ENCODE measurements at places on chromosomes 2 and 18. TPM values are rescaled to one million over a fixed set of nuclear protein-coding genes. Genes with fewer than 3 reads are reported as not detected.

- DNase-seq = no peak
Observed at GRCh38 chr18:22848615-22849014, 84.5 kb upstream of the RBBP8 start.

DNA sequence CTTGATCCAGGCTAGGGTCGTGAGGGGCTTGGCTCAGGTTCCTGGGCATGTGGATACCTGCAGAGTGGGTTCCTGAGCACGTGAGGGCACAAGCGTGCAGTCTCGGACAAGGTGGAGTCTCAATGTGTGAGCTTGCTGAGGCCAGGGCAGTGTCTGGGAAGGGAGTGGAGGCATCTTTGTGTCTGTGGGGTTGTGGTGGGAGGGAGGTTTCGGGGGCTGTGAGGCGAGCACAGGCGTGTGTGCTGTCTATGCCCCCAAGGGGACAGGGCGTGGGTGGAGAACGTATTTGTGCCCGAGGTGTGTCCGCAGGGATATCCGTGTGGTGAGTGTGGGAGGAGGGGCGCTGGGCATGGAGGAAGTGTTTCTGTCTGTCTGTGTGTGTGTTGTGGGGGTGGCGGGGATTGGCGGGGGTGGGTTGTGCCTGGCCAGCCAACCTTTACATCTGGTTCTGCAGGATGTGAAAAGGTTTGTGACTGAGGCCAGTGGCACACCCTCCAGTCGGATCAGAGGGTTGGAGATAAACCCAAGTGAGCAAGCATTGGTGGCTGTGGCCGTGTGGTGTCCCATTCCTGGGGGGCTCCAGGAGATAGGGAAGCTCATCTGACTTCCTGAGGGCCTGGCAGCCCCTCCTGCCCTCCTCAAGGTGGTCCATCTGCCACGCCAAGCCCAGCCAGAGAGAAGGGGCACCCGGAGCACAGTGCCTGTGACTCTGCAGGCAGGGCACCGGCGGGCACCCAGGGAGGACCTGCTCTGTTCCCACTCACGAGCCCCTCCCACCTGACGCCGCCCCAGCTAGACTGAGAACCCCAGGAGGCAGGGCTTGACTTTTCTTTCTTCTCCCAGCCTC is 57.1 kb downstream of the ZFP36L2 start:
- DNase-seq = no peak

DNA sequence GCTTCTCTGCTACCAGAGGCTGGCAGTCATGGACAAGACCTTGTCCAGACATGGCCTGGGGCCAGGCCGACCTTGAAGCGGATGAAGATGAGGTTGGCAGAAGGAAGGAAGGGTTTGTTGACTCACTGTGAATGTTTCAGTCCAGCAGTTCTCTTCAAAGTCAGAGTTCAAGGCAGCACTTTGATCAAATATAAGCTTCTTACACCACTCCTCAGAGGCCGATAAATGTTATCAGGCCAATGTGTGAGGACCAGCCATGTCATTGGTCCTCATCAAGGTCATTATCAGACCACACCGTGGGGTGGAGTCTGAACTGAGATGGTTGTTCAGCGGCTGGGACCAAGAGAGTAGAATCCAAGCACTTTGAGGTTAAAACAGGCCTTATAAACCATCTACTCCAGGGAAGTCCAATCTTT is 35.5 kb downstream of the QPCT start:
- no peak for DNase-seq

The ST8SIA5 gene
- polyA plus RNA-seq = not detected

DNA sequence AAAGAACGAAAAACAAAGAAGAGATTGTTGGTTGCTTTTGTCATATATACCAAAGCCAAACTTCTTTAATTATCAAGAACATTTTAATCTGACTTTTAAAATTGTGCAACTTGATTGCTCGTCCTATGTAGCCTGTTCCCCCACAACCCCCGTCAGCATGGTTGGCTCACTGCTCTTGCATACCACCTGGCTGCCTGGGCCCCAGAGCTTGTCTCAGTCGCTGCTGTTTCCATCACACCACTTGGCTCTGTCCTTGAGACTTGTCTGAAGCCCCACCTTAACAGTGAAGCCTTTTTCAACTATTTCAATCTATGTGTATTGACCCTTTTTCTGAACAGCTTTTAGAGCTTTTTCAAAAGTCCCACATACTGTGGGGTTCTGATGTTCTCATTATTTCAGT is 270.8 kb downstream of the ZNF407 start:
- no peak for DNase-seq

DNA sequence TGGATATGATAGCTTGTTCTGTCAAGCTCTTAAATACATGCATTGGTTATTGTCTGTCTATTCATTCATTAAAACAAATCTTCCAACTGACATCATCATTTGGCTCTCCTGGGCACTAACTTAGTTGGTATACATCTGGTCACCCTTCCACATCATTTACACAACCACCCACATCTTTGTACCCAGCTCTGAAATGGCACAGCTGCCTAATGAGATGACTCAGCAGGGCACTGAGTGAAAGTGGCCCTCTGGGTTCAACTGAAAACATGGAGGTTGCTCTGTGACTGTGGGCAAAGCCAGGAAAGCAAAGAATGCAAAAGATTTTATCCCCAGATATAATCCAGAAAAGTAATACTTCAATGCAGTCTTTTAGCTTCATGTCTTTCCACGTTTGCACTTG is 234.0 kb upstream of the MAP2 start:
- no peak for DNase-seq

GRCh38 chr2:104866122-104866864 is 12.4 kb downstream of the POU3F3 start:
- no peak for DNase-seq

GRCh38 chr2:132662732-132663131 is 7.3 kb downstream of the LYPD1 start:
- no peak for DNase-seq

The RFTN2 gene
- 0.03 TPM for polyA plus RNA-seq

DNA sequence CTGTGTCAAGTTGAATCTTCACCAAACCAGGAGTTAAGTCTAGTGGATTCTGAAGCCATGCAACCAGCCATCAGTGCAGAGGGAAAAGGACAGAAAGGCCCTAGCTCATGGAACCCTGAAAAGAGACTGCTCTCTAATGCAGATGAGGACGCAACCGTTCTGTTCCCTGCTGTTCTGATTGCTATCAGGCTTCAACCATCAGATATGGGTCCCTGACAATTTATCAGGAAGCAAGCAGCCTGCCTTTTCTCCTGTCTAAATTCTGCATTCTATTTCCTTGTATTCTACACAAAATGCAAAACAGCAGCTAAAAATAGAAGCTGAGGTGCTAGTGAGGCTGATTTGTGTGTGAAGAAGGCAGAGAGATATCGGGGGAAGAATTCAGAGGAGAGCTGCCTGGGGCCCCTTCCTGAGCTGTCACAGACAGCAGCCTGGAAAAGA is 68.4 kb upstream of the RTN4 start:
- no peak for DNase-seq

The SIX3 gene
- polyA plus RNA-seq = 0.73 TPM

GRCh38 chr2:33335516-33335915 is 140.9 kb upstream of the RASGRP3 start:
- DNase-seq = no peak

DNA sequence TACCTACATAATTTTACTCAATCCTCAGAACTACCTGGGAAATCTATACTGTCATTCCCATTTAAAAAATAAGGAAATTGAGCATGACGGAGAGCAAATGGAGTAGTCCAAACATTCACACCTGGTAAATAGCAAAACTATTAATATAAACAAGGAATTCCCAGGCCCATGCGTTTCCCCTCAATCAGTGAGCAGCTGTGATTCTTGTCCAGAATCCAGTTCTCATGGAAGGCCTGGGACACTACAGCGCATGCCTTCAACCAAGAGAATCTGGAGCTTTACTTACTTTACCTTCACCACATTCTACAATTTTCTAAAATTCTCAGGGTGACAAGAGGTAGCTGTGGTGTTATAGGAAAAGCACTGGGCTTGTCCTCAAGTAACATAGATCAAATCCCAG is 259.0 kb downstream of the LRATD1 start:
- DNase-seq = no peak

The ERMN gene
- not detected for polyA plus RNA-seq

The ARHGAP15 gene
- not detected for polyA plus RNA-seq

The REG3A gene
- polyA plus RNA-seq = not detected

GRCh38 chr18:74773171-74773624 is 175.5 kb downstream of the ZNF407 start:
- no peak for DNase-seq

- DNase-seq = no peak
Observed at GRCh38 chr18:31538837-31539236, 40.9 kb downstream of the DSG2 start.

DNA sequence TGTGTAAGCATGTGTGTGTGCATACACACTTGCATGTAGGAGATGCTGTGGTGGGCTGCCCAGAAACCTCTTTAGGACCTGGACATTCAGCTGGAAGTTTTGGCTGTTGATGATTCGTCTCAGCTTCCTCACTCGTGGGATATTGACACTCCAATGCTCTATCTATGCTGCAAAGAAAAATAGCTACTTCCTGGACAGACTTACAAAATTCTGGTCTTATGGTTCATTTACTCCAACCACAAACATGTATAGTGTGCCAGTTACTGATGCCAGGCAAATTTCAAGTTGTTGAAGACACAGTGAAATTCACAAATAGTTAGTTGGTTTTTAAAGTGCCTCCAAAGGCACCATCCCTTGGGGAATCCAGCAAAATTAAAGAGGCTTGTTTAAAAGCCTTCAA is 882.6 kb downstream of the CPS1 start:
- no peak for DNase-seq

DNA sequence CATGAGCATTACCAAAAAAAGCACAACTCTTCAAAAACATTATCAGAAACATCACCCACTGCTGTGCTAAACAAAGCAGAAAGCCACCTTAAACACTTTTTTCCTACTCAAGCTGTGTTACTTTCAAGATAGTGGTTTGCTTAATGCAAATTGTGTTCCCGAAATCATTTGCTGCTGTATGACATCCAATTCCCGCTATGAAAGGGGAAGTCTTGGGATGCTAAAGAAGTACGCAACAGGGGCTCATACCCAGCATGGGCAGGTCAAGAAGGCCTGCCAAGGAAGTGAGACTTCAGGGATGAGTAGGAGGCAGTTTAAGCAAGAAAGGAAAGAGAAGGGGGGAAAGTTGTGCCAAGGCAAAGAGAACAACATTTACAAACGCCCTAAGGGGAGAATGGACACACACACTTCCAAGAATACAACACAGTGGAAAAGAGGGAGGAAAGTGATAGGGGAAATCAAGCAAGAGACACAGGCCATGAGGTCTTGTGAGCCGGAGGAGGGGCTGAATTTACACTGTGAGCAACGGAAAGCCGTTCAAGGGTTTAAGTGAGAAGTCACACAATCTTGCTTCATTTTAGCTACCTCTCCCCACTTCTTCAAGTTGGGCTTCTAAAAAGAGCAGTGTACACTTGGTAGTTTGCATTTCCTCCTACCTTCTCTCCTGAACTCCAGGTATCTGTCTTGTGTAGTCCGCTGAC is 4.0 kb downstream of the PTPN2 start:
- DNase-seq = no peak

GRCh38 chr18:26566874-26567555 is 18.7 kb upstream of the KCTD1 start:
- DNase-seq = no peak

DNA sequence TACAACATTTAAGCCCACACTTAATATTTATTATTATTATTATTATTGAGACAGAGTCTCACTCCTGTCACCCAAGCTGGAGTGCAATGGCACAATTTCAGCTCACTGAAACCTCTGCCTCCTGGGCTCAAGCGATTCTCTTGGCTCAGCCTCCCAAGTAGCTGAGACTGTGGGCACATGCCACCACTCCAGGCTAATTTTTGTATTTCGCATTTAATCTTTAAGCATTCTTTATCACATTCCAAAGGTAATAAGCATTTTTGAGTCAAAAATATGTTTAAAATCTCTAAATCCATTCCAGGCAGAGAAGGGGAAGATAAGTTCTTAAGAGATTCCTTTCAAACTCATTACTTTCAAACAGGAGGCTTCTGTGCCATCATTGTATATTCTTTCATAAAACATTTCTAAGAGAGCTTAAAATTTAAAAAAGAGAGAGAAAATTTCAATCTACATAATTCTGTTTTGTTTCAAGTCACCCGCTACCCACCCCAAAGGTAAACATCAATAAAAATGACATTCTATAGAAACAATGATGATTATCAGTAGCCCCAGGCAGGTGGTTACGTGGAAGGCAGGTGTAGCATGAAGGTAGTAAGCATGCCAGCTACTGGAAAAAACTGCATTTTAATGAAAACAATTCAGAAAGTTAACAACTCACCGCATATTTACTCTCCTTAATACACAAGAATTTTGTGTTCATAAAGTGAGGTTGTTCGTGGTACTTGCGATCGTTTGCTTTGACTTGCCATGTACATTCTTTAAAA is 84.4 kb upstream of the NARS1 start:
- no peak for DNase-seq

GRCh38 chr2:39264733-39265132 is 21.0 kb upstream of the CDKL4 start:
- DNase-seq = no peak

The RUFY4 gene
- polyA plus RNA-seq = not detected

The GPAT2 gene
- polyA plus RNA-seq = not detected

The NLRC4 gene
- polyA plus RNA-seq = not detected

- DNase-seq = no peak
Observed at GRCh38 chr2:54459037-54459441, 2.9 kb downstream of the SPTBN1 start.

- no peak for DNase-seq
Observed at GRCh38 chr2:239329972-239330572, 70.7 kb downstream of the HDAC4 start.

DNA sequence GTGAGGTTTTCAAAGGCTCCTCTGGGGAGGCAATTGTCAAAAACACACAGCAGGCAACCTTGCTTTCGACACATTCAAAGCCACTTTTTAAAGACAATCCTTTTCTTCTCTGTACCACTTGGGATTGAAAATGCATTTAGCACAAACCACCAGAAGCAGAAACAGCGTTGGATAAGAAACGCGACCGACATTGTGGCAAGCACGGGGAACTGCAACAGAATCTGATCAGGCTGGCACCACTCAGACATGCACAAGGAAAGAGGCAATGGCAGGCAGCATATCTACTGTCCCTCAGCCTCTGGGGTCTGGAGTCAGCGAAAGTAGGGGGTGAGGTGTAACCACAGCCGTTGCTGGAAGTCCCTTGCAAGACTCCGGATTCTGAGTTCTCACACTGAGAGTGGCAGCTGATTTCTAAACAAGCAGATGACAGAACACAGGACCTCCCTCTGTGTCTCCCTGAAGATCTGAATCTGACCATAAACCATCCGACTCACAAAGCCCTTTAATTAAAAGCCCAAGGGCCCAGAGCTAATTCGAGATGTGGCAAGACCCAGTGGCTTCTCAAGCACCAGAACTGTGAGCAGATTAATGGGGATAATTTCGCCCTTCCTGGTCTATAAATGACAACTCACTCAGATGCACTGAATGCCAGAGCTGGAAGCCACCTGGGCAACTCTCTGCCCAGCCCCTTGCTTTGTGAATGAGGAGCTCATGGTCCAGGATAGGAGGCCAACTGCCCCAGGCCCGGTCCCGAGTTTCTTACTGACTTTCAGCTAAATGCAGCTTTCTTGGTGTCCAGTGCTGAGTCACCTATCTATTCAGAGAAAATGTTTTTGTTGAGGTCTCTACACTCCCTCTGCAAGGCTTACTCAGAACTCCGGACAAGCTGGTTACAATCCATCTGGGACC is 29.6 kb downstream of the CYRIA start:
- no peak for DNase-seq
